ENCODE measurements at places on chromosomes 3 and 15.

DNA sequence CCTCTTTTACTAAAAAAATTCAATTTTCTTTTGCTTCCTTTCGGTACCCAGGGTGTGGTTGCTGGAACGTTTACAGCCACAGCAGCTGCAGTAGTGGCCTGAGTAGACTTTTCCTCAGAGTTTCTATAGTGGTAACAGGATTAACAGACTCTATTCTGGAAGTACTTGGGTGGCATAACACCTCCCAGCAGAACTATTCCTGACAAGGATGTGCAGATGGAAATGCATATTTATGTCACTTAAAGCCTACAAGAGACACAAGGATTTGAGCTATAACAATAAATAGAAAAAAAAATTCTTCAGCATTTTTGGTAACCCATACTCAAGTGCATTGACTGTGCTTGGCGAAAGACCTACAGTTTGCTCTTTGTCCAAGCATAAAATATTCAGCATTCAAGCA is 94.0 kb downstream of the MDFIC2 start:
- no peak for DNase-seq

DNA sequence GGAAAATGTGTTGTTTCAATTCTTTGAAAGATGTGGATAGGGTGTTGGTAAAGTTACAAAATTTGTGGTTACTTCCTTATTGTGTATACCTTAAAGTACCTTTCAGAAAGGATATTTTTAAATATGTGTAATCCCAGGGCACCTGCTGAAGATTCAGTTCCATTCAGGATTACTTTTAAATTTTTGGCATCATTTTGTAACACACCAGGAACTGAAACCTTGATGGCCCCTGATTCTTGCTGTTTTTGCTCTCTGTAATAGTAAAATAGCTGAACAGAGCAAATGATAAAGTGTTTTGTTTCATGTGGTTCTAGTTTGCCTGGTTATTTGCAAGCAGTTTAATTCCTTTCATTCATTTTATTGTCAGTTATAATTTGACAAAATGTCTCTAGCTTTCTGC is 160.9 kb downstream of the KLHL25 start:
- DNase-seq = no peak

DNA sequence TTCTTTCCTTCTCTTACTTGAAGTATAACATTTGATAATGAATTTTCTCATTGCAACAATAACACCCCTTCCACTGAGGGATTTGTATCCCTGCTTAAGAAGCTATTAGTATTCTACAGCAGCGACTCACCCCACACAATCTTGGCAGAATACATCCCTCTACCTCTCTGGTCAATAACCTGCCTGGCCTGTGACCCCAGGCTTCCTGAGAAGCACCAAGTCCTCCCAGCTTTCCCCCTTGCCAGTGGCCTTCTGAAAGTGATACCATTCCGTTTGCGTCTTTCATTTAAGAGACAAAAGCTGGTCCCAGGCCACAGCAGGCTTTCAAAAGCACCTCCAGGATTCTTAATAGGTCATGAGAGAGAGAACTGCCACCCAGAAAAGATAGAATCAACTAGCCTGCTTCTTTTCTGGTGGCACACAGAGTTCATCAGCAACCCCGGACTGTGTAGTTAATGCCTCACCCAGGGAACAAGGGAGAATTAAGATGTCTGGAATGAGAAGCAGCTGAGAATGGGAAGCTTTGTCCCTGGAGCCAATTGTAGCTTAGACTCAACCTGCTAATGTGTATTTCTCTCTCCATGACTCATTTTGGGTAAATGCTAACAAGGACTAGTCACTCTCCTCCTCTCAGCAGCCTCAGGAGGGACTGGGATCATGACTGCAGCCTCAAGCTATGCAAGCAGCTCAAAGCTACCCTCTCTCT is 101.0 kb upstream of the CPNE4 start:
- no peak for DNase-seq

DNA sequence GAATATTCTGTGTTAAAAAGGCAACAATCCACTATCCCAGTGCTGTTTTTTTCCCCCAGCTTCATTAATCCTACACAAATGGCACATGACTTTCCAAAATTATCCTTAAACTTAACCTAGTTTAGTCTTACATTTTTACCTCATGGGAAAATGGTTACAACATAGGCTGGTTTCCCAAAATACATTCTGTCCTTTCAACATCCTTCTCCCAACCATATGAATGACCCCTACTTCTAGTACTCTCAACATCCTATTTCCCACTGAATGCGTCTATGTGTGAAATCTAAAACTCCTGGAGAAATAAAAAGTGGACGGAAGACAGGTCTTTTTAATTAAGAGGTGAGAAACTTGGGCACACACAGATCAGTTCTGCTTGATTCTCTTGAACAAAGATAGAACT is 33.3 kb downstream of the ATOSA start:
- no peak for DNase-seq

GRCh38 chr3:156184156-156184555 is 63.8 kb downstream of the KCNAB1 start:
- no peak for DNase-seq

All from NCI-H1105 treated with DMSO at 0.1 percent for 48 hours (cell line).